Stimulated activated CD4-positive, alpha-beta T cell treated with anti-CD3 and anti-CD28 coated beads, Interleukin-1b, Interleukin-23, amount 100 ng/mL, for 48 hours (primary cell): ENCODE measurements at places on chromosomes 3 and 15.

- DNase-seq: no peak
Observed at GRCh38 chr3:150738688-150739087, 24.3 kb downstream of the SIAH2 start.

GRCh38 chr15:80695099-80695910 lies at the start of gene ABHD17C:
ABHD17C (plus strand) TSS chr15:80695310; CDS start chr15:80695430, 120 bp downstream.
- peak; percentile 41 for DNase-seq

- no peak for DNase-seq
Observed at GRCh38 chr3:163664466-163664865, 1413.8 kb downstream of the SI start.

DNA sequence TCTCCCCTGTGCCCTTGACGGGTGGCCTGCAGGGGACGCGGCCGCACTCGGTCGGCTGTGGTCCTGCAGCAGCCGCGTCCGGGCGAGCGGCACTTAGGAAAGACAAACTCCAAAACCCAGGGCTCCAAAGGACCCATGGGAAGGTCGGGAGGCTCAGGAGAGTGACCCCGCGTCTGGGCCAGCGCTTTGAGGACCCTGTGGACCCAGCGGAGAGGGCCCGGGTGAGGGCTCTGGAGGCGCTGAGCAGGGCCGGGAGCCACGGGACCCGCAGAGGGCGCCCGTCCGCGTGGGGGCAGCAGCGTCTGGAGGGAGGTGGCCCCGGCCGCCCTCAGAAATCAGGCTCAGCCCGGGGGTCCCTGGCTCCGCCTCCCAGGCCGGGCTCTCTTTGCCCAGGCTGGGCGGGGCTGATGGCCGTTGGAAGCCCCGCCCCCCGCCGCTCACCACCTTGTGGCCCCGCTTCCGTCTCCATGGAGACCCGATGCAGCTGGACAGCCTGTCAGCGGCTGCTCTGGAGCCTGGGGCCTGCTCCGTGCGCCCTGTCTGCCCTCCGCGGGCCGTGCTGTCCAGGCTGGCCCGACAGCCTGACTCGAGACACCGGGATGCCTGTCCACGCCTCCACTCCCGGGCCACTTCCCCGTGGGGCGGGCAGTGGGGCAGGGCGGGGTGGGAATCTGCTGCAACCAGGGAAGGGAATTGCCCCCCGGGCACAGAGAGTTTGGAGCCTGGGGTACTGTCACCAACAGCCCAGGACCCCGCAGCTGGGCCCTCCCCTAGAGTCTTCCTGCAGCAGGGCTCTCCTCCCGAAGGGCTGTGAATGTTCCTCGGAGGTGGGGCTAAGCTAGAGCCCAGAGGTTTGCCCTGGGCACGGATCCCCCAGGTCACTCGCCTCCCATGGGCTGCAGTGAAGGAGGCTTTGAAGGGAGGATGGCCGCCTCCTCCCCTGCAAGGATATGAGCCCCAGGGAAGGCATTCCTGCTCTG lies 34.8 kb upstream of the RPL32 start:
- DNase-seq: no peak

GRCh38 chr3:139629033-139629432 lies 48.7 kb downstream of the NMNAT3 start:
- peak; percentile 10 for DNase-seq

DNA sequence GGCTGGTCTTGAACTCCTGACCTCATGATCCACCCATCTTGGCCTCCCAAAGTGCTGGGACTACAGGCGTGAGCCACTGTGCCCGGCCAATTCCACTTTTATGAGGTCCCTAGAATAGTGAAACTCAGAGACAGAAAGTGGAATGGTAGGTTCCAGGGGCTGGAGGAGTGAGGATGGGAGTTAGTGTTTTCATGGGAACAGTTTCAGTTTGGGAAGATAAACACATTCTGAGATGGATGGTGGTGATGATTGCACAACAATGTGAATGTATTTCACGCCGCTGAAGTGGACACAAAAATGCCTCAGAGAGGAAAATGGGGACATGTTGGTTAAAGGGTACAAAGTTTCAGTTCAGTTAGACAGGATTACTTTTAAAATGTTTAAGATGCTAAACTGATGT lies 22.5 kb upstream of the HDAC11 start:
- no peak for DNase-seq

DNA sequence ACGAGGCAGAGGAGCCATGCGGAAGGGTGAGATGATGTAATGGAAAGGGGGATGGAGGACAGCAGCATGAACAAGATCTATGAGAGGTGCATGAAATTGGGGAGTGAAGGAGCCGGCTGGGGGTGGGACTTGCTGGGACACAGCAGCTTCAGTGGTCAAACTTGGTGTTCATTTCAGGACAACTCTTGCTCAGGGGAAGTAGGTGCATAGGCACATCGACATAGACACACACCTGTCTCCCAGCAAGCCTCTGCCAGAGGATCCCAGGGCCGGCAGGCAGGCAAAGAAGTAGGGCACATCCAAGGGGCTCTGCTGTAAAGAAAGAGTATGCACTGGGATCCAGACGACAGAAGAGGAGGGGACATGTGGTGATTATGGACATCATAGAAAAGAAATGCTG lies 113.1 kb upstream of the NR2E3 start:
- no peak for DNase-seq
